Heart right ventricle (tissue), 16 donors: ENCODE measurements at places on chromosomes 11 and 22. TPM values are rescaled to one million over a fixed set of nuclear protein-coding genes. Genes with fewer than 3 reads are reported as not detected.

GRCh38 chr11:77353131-77353530 is 51.6 kb upstream of the GDPD4 start:
- H3K4me3 ChIP-seq = no peak overlapping the region
- H3K36me3 ChIP-seq = no peaks in the 10 kb centered on the region
- H3K4me1 ChIP-seq = peaks cover 32% of the 10 kb centered on the region
- H3K27ac ChIP-seq = no peak overlapping the region

DNA sequence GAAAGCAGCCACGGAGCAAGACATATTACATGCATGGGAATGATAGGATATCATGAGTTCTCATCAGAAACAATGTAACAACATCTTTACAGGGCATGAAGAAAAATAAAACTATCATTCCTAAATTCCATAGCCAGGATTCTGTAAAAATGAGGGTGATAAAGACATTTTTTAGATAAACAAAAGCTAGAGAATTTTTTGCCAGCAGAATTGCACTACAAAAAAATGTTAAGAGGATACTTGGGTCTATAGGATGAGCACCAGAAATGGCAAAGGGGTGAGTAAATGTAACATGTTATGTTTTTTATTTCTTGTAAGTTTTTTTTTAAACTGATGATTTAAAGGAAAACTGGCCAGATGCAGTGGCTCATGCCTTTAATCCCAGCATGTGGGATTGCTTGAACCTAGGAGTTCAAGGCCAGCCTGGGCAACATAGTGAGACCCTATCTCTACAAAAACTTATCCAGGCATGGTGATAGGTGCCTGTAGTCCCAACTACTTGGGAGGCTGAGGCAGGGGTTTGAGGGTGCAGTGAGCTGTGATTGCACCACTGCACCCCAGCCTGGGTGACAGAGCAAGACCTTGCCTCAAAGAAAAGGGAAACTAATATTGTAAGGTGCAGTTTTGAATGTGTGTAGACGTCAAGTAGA is 33.2 kb downstream of the TBX1 start:
- H3K36me3 ChIP-seq = no peaks in the 10 kb centered on the region
- no peak overlapping the region for H3K4me3 ChIP-seq
- H3K27me3 ChIP-seq = no peaks in the 10 kb centered on the region
- no peak overlapping the region for H3K27ac ChIP-seq
- DNase-seq = no peak

The INSC gene
- not detected for total RNA-seq

The GRAMD1B gene
- 16.2 TPM for total RNA-seq

DNA sequence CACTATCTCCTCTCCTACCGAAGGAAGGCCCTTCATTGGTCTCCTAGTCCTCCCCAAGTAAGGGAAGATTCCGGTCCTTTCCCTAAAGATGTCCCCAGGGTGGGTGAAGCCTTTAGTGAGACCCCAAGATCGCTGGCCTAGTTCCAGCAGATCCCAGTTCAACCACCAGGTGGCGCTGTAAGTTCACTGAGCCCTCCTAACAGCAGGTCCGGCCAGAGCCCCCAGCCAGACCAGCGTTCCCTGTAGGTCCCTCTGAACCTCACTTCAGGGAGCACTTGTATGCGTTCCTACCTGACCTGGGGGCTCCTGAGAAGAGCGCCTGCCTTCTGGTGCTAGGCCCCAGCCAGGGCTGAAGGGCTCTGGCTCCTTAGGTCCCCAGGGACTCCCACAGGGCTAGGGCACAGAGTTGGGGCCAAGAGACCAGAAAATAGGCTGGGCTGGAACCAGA is 38.1 kb downstream of the LMO1 start:
- DNase-seq = peak; percentile 69
- no peak overlapping the region for H3K27ac ChIP-seq
- H3K4me1 ChIP-seq = peaks cover 5% of the 10 kb centered on the region
- no peak overlapping the region for H3K4me3 ChIP-seq
- no peaks in the 10 kb centered on the region for H3K36me3 ChIP-seq

DNA sequence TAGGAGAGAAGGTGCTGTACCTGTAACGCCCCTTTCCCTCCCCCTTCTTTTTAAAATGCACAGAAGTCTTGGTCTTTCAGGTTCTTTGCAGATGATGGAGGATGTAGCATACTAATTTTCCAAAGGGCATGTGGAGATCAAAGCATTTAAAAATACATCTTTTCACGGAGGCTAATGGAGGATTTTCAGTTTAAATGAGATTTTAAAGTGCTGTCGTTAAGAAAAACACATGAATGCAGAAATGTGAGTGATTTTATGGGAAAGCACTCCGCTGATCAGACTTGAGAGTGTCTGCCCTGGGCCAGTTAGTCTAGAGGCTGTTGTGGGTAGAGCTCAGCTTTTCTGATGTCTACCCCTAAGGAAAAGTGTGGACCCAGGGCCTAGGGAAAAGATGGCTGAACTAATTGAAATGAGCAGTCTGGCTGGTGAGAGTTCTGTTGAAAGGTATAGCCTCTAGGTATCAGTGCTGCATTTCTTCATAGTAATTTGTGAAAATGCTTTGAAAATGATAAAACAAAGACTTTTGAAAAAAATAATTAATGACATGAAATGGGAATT is 2.5 kb downstream of the AMOTL1 start:
- peaks cover 24% of the 10 kb centered on the region for H3K4me1 ChIP-seq
- no peak overlapping the region for H3K27ac ChIP-seq
- no peak for DNase-seq
- no peaks in the 10 kb centered on the region for H3K36me3 ChIP-seq

The NPAS4 gene
- total RNA-seq = not detected

The RIMBP3B gene
- 0.13 TPM for total RNA-seq

- no peaks in the 10 kb centered on the region for H3K27me3 ChIP-seq
- no peak for DNase-seq
- H3K4me3 ChIP-seq = no peak overlapping the region
- peaks cover 11% of the 10 kb centered on the region for H3K4me1 ChIP-seq
Measured at GRCh38 chr11:2320568-2321310, 18.9 kb downstream of the TSPAN32 start.

GRCh38 chr11:45766469-45766868 is 38.5 kb upstream of the SLC35C1 start:
- no peak for DNase-seq
- no peaks in the 10 kb centered on the region for H3K36me3 ChIP-seq
- H3K27ac ChIP-seq = no peak overlapping the region
- H3K27me3 ChIP-seq = no peaks in the 10 kb centered on the region
- no peaks in the 10 kb centered on the region for H3K4me1 ChIP-seq

The MUC2 gene
- total RNA-seq = not detected

- no peak overlapping the region for H3K4me3 ChIP-seq
- no peaks in the 10 kb centered on the region for H3K27me3 ChIP-seq
- H3K4me1 ChIP-seq = no peaks in the 10 kb centered on the region
- peaks cover 17% of the 10 kb centered on the region for H3K36me3 ChIP-seq
Measured at GRCh38 chr11:43493431-43493830, 134.7 kb downstream of the TTC17 start.

DNA sequence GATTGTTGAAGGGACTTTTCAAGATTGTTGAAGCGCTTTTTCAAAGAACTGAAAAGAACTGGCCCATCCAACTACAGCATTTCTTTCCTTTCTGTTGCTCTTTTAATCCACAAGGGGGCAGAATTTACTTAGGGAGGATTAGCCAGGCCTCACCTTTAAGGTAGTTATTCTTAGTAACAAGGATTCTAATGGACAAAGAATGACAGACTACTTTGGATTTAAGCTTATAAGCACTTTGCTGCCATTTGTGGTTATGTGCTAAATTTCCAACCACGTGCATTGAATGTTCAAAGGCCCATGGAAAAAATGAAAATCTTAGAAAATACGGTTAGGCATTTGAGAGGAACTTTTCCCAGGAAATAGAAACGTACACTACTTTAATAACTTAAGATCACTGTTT is 49.5 kb upstream of the HSPA8 start:
- no peaks in the 10 kb centered on the region for H3K36me3 ChIP-seq
- no peaks in the 10 kb centered on the region for H3K4me1 ChIP-seq
- H3K27ac ChIP-seq = no peak overlapping the region
- peaks cover 9% of the 10 kb centered on the region for H3K27me3 ChIP-seq

GRCh38 chr11:76649851-76650372 is 20.6 kb downstream of the LRRC32 start:
- no peak for DNase-seq
- H3K4me3 ChIP-seq = no peak overlapping the region
- H3K27me3 ChIP-seq = no peaks in the 10 kb centered on the region
- peak overlapping the region; percentile 60 for H3K27ac ChIP-seq
- no peaks in the 10 kb centered on the region for H3K36me3 ChIP-seq

- no peak for DNase-seq
- no peaks in the 10 kb centered on the region for H3K36me3 ChIP-seq
- no peaks in the 10 kb centered on the region for H3K27me3 ChIP-seq
Measured at GRCh38 chr11:92890846-92891245, 78.6 kb upstream of the MTNR1B start.

GRCh38 chr11:134677891-134678551 is 266.0 kb upstream of the B3GAT1 start:
- DNase-seq = no peak
- no peaks in the 10 kb centered on the region for H3K4me1 ChIP-seq
- peaks cover 33% of the 10 kb centered on the region for H3K27me3 ChIP-seq

DNA sequence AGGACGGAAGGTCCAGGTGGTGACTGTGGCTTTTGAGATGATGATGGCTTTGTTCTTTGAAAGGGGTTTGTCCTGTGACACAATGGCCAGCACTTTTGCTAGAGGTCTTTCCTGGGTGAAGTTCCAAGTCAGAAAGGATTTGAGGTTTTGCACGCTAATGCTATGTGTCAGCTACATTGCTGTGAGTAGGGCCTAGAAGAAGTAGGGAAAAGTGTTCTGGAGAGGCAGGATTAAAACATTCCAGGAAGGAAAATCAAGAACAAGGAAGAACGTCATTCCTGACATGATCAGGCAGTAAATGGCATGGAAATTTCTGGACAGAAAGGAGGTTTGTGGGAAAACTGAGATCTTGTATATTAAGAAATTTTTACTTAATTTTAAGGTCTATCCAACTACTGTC is 290.7 kb downstream of the NTM start:
- peaks cover 6% of the 10 kb centered on the region for H3K27me3 ChIP-seq
- H3K4me3 ChIP-seq = no peak overlapping the region
- H3K36me3 ChIP-seq = no peaks in the 10 kb centered on the region
- H3K4me1 ChIP-seq = no peaks in the 10 kb centered on the region

The TSGA10IP gene
- total RNA-seq = not detected

DNA sequence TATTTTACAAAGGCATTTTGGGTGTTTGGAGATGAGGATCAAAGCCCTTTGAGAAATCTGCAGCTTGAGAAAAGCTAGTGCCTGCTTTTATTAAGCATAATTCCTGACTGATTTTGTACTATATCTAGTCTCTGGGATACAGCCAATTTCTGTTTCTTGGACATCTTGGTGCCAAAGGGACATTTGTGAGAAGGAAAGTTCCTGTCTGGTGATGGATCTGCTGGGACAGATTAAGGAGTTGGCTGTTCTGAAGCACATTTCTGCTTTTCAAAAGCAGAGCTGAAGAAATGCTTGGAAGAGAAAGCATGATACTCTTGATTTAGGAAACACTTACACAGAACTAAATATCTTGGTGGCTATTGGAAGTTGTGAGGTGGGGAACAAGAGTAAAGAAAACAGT is 254.6 kb upstream of the CCDC90B start:
- no peak overlapping the region for H3K4me3 ChIP-seq
- no peaks in the 10 kb centered on the region for H3K4me1 ChIP-seq

DNA sequence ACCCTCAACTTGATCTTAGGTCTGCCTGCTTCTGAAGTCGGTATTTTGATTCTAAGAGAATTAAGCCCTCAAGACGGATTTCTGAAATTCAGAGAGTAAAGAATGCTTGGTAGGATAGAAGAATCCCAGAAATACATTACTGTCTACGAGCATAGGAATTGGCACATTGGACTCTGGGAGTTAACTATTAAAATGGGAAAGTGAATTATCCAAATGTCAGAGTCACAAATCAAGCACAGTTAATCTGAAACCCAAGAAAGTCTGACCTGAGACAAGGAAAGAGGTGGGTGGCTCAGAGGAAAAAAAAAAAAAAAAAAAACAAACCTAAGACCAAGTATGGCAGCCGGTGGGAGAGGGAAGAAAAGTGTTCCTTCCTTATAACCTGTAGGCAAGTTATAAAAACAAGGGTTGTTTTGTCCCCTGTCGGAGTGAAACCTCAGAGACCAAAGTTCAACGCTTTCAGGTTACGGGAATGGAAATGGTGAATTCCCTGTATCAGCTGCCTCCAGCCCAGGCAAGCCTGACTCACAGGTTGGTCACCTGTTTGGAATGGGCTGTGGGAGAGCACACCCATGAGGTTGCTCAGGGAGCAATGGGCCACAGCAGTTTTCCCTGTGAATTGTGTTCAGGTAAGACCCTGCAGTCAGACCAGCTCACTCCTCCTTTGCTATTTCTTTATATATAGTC is 139.0 kb downstream of the ETS1 start:
- no peak overlapping the region for H3K27ac ChIP-seq
- H3K4me3 ChIP-seq = no peak overlapping the region
- H3K27me3 ChIP-seq = no peaks in the 10 kb centered on the region
- DNase-seq = no peak

The SAMM50 gene
- 74.4 TPM for total RNA-seq

DNA sequence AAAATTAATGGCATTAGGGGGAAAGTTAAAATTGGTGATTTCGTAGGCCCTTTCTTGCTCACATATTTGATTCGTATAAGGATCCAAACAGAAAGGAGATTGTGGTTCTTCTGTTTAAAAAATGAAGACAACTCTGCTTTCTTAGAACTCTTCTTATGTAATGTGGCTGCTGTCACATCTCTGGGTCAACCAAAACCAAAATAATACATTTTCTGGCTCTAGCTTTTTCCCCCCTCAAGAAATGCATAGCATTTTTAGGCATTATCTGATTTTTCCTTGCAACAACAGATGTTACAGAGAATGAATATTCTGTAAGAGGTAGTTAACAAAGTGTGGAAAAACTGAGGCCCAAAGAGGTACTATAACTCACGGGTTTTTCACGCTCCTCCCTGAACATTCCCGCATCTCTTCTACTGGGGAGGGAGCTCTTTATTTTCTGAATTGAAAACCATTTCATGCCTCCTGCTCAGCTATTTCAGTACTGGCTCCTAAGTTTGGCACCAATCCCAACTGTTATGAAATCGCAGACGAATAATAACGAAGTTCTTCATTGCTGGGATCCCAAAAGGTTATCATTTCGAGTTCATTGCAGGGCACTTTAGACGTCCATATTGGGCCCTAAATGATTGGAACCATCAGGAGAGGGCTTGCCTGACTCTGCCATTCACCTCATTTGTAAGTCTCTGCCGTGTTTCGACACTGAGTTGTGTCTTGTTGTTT is 17.1 kb downstream of the GRAP2 start:
- H3K4me3 ChIP-seq = no peak overlapping the region
- H3K27ac ChIP-seq = no peak overlapping the region
- no peak for DNase-seq
- no peaks in the 10 kb centered on the region for H3K4me1 ChIP-seq

- no peaks in the 10 kb centered on the region for H3K27me3 ChIP-seq
- no peak for DNase-seq
- H3K27ac ChIP-seq = no peak overlapping the region
- no peaks in the 10 kb centered on the region for H3K36me3 ChIP-seq
- no peaks in the 10 kb centered on the region for H3K4me1 ChIP-seq
- H3K4me3 ChIP-seq = no peak overlapping the region
Measured at GRCh38 chr11:55457641-55458040, 89.9 kb downstream of the OR4A15 start.

DNA sequence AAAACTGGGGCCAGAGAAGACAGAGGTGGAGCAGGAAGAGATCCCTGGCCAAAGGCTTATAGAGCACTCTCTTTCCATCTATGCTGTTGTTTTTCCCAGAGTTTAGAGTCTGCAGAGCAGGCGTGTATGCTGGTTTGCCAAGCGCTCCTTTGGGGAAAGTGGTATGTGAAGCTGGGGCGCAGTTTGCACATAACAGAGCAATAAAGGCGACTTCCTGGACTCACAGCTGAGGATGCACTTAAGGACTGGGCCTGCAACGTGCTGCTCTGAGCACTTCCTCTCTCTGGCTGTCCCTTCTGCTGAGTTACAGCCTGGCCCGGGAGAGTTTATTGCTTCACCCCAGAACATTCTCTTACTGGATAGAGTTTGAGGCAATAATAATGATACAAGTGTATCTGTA is 41.7 kb downstream of the THAP12 start:
- peaks cover 7% of the 10 kb centered on the region for H3K4me1 ChIP-seq
- peak; percentile 67 for DNase-seq
- H3K4me3 ChIP-seq = no peak overlapping the region
- no peaks in the 10 kb centered on the region for H3K27me3 ChIP-seq
- H3K36me3 ChIP-seq = no peaks in the 10 kb centered on the region
